ENCODE measurements at places on chromosomes 2 and 18. TPM values are rescaled to one million over a fixed set of nuclear protein-coding genes. Genes with fewer than 3 reads are reported as not detected.

DSC2 gene
- total RNA-seq = 12.6 TPM

DNER gene
- 0.43 TPM for total RNA-seq

EHBP1 gene
- 101 TPM for total RNA-seq

SP5 gene
- total RNA-seq = 1.8 TPM

EFHD1 gene
- total RNA-seq = 6.0 TPM

PSMA8 gene
- not detected for total RNA-seq

CHRND gene
- total RNA-seq = not detected

Data from mucosa of gallbladder (tissue), 1 donor.